ENCODE measurements at places on chromosomes 2 and 18.

DNA sequence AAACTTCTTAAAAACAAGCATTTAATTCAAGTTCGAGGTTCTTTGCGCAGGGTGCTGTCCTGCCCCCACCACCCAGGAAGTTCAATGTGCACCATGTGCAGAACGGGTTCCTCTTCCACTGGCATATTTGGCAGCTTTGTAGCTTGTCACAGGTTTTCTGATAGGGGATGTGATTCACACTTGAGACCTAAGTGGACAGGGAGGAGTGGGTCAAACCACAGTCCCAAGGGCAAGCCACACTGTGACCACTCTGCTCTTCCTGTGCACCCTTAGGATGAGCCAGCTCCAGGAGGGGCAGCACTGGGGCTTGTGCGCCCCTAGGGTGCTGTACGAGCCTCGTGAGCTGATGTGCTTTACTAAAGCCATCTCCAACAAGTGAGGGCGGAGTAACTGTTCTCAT is 82.5 kb downstream of the TGFA start:
- DNase-seq, result no peak

DNA sequence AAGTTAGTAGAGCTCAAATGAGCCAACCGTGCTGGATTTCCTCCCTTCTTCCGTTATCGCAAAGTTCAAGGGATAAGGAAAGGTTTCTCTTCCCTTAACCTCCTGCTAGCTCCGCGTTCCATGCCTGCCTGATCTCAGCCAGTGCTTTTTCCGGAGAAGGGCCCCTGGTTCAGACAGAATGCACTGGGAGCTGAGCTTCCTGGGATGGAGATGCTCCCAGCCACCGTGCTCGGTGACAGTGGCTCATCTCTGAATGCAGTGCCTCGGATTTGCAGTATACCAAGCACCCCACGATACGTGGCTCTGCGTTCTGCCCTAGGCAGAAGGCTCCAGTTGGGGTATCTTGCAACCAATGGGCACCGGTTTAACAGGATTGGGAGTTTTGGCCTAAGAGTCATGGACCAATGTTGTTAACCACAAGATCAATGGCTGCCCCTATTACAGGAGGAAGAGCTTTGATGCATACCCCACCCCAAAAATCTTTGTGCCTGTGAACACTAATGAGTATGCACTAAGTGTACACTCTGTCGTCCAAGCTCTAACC is 876 bp downstream of the CNTNAP5 start:
- DNase-seq, result no peak

DNA sequence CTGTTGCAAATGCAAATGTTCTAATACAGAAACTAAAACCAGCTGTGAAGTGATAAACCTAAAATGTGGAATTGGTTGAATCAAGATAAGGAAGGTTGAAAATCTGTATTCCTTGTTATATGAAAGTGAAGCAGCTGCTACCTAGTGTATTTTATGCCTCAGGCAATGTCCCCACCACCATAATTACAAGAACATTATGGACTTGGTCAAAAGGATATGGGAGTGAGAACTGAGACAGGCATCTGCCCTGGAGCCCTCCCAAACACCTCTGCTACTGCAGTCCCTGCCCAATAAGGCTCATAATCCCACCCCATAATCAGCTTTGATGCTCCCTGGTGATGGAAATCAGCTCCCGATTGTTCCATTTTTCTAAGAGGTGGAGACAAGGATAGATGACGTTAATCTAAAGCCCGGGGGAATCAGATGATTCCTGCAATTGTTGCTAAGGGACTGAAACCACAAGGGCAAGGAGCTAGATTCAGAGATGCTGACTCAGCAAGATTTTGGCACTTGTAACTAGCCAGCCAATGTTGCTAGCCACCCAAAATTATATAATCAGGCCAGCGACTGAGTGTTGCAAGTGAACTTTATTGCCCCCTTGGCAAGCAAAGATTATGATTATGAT is 69.5 kb downstream of the EVA1A start:
- DNase-seq, result no peak

- DNase-seq, result no peak
These were observed 81.9 kb downstream of the EHBP1 start for GRCh38 chr2:62787386-62787785.

- DNase-seq, result no peak
These were observed 111.5 kb upstream of the THSD7B start for GRCh38 chr2:136653861-136654260.

DNA sequence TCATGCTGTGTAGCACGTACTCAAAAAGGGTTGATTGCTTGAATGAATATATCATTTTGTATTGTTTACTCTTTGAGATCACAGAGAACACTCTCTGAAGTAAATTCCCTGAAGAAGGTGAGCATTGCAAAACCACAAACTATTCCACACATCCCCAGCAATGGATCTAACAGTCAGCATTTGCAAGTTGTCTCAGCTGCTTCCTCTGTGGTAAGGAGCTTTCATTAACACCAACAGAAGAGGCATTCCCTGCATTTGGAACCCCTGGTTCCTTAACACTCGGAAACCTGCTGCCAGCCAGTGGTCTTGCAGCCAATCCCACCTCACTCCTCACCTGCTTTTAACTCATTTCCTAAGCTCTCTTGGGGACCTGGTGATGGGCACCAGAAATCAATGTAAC is 108.4 kb downstream of the IRS1 start:
- no peak for DNase-seq

- no peak for DNase-seq
These were observed 18.8 kb upstream of the MRPL33 start for GRCh38 chr2:27752551-27753237.

DNA sequence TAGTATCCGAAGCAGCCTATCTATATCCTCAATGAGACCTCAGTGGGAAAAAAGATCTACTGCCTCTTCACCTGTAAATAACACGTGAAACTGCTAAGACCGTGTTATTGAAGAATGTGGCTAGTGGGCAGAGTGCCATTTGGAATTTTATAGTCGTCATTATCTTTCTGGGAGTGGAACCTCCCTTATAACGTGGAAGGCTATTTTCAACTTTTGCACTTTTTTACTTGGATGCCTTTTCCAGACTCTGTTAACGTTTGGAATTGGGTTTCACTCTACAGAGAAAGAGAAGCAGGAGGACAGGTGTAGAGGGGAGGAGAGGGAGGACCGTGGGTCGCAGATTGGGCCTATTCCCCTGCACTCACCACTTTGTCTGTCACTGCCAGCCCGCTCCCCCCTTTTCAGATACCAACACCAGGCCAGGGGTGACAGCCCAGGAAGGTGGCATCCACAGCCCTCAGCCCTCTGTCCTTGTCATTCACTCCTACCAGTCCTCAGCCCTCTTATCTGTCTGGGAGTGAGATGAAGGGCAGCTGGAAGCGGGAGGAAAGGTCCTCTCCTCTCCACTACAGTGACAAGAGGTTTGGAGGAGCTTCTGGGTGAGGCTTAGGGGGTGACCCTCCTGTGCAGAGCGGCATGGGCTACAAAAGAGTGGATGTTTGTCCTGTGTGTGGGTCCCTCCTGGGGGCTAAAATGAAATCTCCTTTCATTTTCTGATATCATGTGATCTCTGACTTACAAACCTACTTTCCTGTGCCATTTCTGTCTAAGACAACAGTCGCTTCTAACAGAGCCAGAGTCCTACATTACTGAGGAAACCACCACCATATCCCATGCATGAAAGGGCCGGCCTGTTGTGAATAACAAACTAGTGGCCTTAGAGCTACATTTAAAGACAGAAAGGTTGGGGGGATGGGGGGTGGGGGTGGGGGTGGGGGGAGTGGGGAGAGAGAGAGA is 23.9 kb upstream of the CEP68 start:
- no peak for DNase-seq

DNA sequence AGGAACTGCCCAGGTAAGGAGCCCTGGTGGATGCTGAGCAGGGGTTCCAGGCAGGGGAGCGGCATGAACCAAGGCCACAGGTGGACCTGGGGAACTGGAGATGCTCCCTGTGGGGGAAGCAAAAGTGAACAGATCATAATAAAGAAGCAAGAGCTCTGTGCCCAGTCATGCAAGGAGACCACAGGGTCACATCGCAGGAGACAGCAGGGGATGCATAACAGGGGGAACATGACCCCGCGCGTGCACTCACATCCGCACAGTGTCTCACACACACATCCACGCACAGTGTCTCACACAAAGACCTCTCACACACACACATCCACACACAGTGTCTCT is 473.3 kb upstream of the HS6ST1 start:
- no peak for DNase-seq

- no peak for DNase-seq
These were observed 117.7 kb downstream of the ZEB2 start for GRCh38 chr2:144402251-144402650.

GRCh38 chr2:231522418-231523180 is 7.6 kb downstream of the NMUR1 start:
- DNase-seq, result no peak

GRCh38 chr2:62036761-62037250 is 131.3 kb downstream of the COMMD1 start:
- DNase-seq, result no peak

DNA sequence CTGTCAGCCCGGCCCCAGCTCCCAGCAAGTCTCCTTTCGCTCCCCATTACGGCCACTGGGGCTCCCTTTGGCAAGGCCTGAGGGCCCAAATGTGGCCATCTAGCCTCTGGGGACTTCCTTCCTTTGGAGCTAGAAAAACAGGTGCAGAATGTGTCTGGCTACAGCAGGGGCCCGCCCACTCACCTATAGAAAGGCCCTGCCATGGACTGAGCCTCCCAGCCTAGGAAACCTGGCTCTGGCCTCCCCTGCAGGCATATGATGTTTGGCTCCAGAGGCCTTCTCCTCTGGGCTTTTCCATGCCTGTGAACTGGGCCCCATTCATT is 55.3 kb upstream of the ALPP start:
- DNase-seq, result no peak

DNA sequence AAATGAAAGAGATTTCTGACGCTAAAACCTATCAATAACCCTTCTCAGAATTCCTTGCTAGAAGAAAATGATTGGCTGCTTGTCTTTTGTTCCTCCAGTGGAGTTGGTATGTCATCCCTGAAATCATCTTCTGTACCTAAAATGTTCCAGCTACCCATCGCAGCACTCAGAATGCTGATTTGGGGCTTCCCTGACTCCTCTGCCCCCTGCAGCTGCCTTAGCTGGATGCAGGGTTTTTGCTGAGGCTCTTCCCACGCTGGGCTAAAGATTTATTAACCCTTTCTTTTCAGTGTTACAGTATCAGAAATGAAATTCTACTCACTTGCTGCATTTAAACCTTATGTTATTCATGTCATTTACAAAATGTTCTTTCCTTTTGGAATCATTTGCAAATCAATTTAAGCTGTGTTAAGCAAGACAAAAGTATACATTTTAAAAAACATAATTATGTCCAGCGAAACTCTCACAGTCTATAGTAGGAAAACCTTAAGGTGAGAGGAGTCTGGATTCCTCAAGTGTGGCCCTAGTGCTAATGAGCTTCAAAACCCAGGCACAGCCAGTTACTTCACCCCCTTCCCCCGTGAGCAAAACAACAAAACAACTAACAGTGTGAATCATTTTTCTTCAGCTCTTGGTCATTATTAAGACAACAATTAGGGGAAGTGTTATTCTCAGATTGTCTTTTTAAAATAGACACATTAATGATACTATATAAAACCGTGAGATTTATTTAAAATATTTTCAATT is 32.8 kb downstream of the PKP4 start:
- DNase-seq, result no peak

GRCh38 chr2:235803028-235803427 is 309.2 kb downstream of the AGAP1 start:
- DNase-seq, result no peak

- DNase-seq, result no peak
These were observed 15.7 kb downstream of the COPS8 start for GRCh38 chr2:237101118-237101979.

GRCh38 chr18:332007-332406 is 64.2 kb upstream of the THOC1 start:
- DNase-seq, result no peak

All from activated CD8-positive, alpha-beta memory T cell treated with anti-CD3 and anti-CD28 coated beads, Interleukin-2, amount 50 U/mL, for 4 hours (primary cell).